Bladder microvascular endothelial cell (primary cell): ENCODE measurements at places on chromosomes 3 and 15. TPM values are rescaled to one million over a fixed set of nuclear protein-coding genes. Genes with fewer than 3 reads are reported as not detected.

SLC7A14 gene
- 0.16 and 1.3 TPM in 2 replicates for total RNA-seq

SNUPN gene
- total RNA-seq: 13.3 and 21.1 TPM in 2 replicates

COL6A6 gene
- not detected in 2 replicates for total RNA-seq

CD200R1 gene
- total RNA-seq: not detected in 2 replicates

FBXO22 gene
- 51.6 and 83.6 TPM in 2 replicates for total RNA-seq

MEX3B gene
- total RNA-seq: 6.8 and 11.1 TPM in 2 replicates

THSD4 gene
- total RNA-seq: 7.8 and 71.1 TPM in 2 replicates

DMXL2 gene
- 8.3 and 15.0 TPM in 2 replicates for total RNA-seq

ECE2 gene
- total RNA-seq: not detected in 2 replicates

OXTR gene
- 0.32 and 1.1 TPM in 2 replicates for total RNA-seq
